Spinal cord (tissue), 10 donors: ENCODE measurements at places on chromosomes 3 and 15. TPM values are rescaled to one million over a fixed set of nuclear protein-coding genes. Genes with fewer than 3 reads are reported as not detected.
A peak's percentile ranks its signal among the peaks of the same experiment; 100 is the strongest.

GRCh38 chr15:101613130-101614000 is 38.8 kb downstream of the TM2D3 start:
- DNase-seq, result peak; percentile 90

DNA sequence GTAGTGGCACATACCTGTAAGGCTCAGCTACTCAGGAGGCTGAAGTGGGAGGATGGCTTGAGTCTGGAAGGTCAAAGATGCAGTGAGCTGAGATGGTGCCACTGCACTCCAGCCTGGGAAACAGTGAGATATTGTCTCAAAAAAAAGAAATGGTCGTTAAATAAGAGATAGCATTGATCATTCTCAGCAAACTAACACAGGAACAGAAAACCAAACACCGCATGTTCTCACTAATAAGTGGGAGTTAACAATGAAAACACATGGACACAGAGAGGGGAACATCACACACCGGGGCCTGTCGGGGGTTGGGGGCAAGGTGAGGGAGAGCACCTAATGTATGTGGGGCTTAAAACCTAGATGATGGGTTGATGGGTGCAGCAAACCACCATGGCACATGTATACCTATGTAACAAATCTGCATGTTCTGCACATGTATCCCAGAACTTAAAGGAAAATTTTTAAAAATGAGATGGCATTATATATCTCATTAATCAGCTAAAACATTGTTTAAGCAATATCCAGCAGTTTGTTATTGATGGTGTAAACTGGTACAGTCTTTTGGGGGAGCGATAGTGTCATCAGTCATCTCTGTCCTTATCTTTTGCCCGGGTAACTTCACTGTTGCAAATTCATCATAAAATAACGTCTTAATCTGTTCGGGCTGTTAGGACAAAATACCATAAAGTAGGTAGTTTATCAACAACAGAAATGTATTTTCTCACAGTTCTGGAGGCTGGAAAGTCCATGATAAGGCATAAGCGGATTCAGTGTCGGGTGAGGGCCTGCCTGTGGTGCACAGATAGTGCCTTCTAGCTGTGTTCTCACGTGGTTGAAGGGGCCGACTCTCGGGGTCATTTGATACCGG is 1.7 kb upstream of the MAN2A2 start:
- DNase-seq, result no peak

GRCh38 chr3:42353631-42354030 is 56.8 kb downstream of the LYZL4 start:
- no peak for DNase-seq

GRCh38 chr15:70197318-70197944 is 99.7 kb upstream of the TLE3 start:
- DNase-seq, result no peak

- DNase-seq, result no peak
These were observed 8.8 kb downstream of the CACNA1D start for GRCh38 chr3:53503195-53503594.

GRCh38 chr3:37024820-37025405 is 31.6 kb downstream of the MLH1 start:
- no peak for DNase-seq

DNA sequence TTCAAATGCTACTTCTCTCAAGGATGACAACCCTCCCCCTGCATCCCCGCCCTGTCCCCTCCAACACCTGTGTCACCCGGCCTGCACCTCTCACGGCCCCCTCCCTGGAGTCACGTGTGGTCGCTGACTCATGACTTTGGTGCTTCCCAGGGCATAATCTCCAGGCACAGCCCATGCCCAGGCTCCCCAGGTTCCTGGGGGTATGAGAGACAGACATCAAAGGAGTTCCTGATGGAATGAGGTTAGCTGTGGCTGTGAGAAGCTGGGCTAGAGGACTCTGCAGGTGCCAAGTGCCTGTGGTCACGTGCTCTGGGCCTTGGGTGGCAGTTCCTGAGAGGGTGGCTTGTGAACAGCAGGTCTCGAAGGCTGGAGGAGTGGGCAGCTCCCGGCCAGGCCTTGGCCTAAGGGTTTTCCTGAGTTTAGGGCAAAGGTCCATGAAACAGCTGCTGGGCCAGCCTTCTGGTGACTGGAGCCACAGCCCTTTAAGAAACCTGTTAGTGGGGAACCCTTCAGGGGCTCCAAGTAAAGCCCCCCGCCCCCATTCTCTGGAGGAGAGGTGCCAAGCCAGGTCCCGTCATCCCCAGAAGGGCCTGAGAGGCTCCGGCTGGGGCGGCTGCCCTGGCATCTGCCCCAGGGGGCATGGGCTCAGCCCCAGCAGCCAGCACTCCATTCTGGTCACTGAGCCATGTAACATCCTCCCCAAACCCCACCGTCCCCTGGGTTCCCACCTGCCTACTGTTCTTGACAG is 230.0 kb downstream of the XXYLT1 start:
- DNase-seq, result no peak

DNA sequence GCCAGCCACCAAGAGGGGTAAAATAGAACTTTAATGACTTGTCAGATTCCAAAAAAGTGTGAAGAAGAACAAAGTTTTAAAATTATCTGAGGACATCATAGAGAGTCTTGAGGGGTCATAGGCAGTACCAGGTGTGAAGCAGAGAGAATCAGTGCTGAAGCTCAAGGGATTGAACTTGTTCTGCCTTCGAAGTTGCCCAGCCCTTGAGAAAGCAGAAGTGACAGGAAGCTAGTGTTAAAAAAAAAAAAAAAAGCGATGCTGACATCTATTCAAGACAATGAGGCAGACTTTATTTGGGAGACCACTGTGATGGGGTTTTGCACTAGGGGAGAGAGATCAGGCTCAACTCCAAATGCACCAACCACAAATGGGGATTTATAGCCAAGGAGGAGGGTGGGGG is 21.8 kb downstream of the FBXO22 start:
- no peak for DNase-seq

GRCh38 chr3:34256021-34256420 is 457.6 kb downstream of the PDCD6IP start:
- DNase-seq, result no peak

- DNase-seq, result no peak
These were observed 160.2 kb downstream of the SERPINI1 start for GRCh38 chr3:167895684-167896083.

GRCh38 chr15:60315878-60316277 is 81.9 kb downstream of the ANXA2 start:
- DNase-seq, result no peak

GRCh38 chr3:37993820-37994638 is 3.4 kb downstream of the VILL start:
- no peak for DNase-seq

DNA sequence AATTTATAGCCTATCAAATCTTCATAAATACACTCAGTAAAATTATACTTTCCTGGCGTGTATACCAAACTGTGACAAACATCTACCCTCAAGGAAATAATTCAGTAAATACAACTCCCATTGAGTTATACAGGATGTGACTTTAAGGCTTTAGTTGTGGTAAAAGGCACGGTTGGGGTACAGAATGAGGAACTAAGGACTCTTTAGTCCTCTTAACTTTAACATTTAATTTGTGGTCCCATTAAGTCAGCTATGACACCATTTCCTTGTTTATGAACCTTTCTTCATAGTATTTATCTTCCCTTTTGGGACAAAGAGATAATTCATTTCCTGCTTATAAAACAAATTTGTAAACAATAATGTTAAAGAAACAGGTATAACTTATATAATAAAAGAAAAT is 30.2 kb downstream of the IFT80 start:
- no peak for DNase-seq

- DNase-seq, result no peak
These were observed 42.7 kb downstream of the C2CD4A start for GRCh38 chr15:62109437-62109836.

- DNase-seq, result no peak
These were observed 124.8 kb downstream of the MYLK start for GRCh38 chr3:123759311-123759710.

GRCh38 chr3:153079386-153079785 is 82.6 kb upstream of the RAP2B start:
- DNase-seq, result no peak

- DNase-seq, result no peak
These were observed 1.3 kb upstream of the MAP6D1 start for GRCh38 chr3:183826448-183827250.

DNA sequence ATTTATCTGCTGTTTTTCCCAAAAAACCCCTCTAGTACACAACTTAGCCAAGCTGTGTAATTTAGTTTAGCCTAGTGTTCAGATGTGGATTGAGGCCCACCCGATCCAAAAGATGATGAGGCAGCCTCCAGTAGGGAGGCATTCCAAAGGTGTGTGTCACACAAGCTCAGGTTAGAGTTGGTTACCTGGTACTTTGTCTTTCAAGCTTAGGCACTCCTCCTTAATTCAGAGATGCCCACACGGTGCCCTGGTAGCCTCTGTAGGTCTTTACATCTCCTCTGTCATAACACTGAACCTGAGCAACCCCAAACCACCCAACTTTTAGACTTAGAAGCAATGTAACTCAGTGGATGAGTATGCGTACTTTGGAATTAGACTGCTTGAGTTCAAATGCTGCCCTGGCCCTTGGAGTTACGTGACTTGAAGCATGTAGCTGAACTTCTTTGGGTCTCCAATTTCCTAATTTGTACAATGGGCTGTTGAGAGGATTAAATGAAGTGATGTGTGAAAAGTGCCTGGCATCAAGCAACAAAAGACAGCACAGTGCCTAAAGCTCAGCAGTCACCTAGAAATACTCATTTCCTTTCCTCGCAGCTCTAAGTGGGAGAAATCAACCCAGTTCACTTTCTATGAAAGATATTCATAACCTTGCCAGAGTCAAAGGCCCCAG is 284.6 kb upstream of the RARB start:
- no peak for DNase-seq

DNA sequence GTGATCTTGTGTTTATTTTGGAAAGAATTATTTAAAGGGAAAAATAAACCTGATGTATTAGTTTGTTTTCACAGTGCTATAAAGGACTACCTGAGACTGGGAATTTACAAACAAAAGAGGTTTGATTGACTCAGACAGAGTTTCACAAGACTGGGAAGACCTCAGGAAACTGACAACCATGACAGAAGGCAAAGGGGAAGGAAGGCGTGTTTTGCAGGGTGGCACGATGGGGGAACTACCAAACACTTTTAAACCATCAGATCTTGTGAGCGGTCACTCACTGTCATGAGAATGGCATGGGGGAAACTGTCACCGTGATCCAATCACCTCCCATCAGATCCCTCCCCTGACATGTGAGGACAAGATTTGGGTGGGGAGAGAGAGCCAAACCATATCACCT is 87.0 kb downstream of the TP63 start:
- no peak for DNase-seq

DNA sequence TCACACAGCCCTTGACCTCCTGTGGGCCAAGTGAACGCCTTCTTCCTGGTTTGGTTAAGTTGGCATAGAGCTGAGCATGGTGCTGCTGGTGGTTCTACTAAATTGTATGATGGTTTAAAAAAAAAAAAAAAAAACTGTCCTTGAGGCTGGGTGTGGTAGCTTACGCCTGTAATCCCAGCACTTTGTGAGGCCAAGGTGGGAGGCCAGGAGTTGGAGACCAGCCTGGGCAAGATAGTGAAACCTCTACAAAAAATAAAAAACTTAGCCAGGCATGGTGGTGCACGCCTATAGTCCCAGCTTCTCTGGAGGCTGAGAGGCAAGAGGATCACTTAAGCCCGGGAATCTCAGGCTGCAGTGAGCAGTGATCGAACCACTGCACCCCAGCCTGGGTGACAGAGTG is 58.9 kb upstream of the FLNB start:
- DNase-seq, result no peak

DNA sequence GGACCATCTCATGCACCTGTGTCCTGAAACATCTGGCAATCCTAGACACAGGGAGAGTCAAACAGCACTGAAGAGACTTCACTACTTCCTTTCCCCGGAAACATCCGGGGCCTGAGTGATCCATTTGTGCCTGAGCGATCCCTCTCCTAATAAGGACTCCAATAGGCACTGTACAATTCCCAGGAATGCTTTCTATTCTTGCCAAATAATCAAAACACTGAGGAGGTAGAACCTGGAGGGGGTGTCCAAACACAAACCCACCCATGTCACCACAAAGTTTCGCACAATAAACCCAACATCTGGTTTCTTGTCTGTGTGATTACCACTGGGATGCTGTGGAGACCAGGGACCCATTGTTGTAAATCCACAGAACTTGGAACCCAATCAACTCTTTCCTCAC is 205.0 kb downstream of the OPA1 start:
- DNase-seq, result no peak

DNA sequence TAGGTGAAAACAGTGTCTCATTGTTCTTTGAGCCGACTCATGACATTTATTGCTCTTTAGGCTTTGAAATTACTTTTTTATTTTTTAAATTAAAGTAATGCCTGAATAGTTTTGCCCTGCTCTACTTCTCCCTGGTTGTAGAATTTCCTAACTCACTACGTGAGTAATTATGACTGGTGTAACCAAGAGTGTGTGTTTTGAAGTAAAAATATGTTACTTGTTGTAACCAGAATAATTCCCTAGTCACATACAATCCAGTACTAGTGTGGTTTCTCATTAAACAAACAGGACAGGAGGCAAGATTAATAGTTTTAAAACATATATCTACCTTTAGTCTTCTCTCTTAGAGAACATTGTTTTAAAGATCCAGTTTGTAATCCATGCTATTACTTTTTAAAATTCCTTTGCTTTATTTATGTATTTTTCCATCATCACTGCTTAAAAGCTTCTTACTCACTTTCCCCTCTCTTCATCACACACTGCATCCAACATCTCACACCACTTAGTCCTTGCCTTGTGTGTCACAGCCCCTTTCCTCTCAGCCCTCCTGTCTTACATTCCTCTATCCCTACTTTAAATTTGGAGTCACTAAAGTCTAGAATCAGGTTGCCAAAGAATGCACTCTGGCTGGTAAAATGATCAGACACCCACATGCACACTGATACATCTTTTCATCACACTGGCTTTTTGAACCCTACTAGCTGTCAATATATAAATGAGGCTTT is 219.7 kb downstream of the WNT5A start:
- no peak for DNase-seq

- no peak for DNase-seq
These were observed 63.6 kb downstream of the TLE3 start for GRCh38 chr15:70034141-70034540.

- DNase-seq, result no peak
These were observed 45.7 kb downstream of the CHSY1 start for GRCh38 chr15:101206176-101206591.

GRCh38 chr3:86869566-86869965 is 121.4 kb downstream of the VGLL3 start:
- DNase-seq, result peak; percentile 35

Gene CCR1
- 7.1 TPM for total RNA-seq

Gene GOLGA8J
- 0.40 TPM for total RNA-seq

Gene HES1
- total RNA-seq, result 58.9 TPM

Gene LMAN1L
- not detected for total RNA-seq

Gene EPHB3
- total RNA-seq, result 9.3 TPM

Gene WDR76
- 10.8 TPM for total RNA-seq

Gene KBTBD13
- 0.06 TPM for total RNA-seq

Gene ALS2CL
- 5.9 TPM for total RNA-seq

Gene TM2D3
- 95.5 TPM for total RNA-seq

Gene C3orf20
- 0.20 TPM for total RNA-seq

Gene ZCWPW2
- 1.6 TPM for total RNA-seq
